ENCODE measurements at places on chromosomes 12 and 14.

GRCh38 chr12:51307655-51308593, 16.1 kb downstream of the BIN2 start:
- DNase-seq: no peak

GRCh38 chr12:5059358-5059757, 15.7 kb downstream of the KCNA5 start:
- no peak for DNase-seq

- no peak for DNase-seq
Measured at GRCh38 chr12:110262442-110263388, 18.3 kb upstream of the ATP2A2 start.

GRCh38 chr12:24574538-24574937, 374.4 kb downstream of the BCAT1 start:
- DNase-seq: no peak

- no peak for DNase-seq
Measured at GRCh38 chr14:34380471-34380845, 81.6 kb downstream of the SPTSSA start.

GRCh38 chr12:130955238-130955816, 1.6 kb downstream of the ADGRD1 start:
- DNase-seq: no peak

DNA sequence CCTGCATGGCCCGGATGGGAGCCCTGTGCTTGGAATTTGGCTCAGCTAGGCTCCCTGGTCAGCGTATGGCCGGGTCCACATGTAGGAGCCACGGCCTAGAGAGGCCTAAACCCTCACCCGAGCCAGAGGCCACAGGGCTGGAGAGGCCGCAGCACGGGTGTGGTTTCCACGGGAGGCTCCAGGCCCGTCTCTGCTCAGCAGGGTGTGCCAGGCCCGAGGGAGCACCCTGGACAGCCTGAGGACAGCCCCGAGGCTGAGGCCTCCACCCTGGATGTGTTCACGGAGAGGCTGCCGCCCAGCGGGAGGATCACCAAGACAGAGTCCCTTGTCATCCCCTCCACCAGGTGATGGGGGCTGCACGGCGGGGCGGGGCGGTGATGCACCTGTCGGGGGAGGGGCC, 17.6 kb upstream of the TEX22 start:
- DNase-seq: no peak

GRCh38 chr12:50110127-50110761, 1.8 kb upstream of the COX14 start:
- no peak for DNase-seq

DNA sequence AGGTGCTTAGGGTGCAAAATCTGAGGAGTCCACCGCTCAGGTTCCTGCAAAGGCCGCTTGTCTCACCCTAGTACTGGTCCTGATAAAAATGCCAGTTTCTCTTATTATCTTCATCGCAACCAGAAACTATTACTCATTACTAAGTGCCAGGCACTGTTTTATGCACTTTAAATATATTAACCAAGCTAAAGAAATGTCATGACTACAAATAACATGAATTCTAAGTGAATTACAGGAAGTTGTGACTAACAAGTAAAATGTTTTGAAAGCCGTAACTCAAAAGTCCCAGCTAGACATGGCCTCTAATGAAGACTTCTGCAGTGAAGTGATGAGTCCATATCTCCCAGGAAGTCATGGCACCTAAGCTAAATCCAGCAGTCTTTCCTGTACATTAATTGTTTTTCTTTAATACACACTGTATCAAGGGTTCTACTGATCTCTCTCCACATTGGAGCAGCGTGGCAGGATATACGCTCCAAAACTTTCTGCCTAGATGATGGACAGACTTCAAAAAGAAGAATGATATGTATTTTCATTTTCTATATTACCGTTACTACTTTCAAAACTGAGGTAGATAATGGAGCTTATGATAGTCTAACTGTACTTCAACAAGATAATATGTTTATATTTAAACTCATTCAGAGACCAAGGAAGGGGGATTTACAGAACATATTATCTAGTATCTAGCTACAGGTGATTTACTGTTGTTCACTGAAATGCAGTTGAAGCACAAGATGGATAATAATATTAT, 117.3 kb upstream of the ARID2 start:
- DNase-seq: no peak

DNA sequence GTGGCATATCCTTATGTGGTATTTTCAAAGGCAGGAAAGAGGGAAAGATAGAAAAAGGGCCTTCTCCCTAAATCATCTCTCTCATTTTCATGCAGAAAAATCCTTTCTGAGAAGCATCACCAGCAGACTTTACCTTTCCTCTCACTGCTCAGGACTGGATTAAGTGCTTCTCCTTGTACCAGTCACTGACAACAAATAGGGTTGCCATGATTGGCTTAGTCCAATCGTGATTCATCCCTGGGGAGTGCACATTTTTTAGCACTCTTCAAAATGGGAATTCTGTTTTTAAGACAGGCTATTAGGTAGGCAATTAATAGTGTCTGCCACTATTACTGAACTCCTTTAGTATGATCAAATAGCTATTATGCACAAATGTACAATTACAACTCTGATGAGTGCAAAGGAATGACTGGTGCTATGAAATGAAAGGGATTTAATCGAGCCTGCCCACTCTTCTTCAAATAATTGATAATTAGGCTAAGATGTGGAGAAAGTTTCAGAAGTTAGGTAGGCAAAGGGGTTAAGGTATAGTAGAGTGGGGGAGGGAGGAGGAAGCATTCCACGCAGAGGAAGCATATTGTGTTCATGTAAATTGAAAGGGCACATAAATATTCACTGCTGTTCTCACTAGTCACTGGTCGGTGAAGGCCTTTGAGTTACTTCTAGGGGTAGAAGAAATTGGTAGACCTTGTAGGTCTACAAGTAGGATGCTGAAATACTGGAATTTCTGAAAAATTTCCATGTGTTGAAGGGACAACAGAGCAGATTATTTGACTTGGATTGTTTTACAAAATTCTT, 84.0 kb downstream of the MSRB3 start:
- DNase-seq: no peak

DNA sequence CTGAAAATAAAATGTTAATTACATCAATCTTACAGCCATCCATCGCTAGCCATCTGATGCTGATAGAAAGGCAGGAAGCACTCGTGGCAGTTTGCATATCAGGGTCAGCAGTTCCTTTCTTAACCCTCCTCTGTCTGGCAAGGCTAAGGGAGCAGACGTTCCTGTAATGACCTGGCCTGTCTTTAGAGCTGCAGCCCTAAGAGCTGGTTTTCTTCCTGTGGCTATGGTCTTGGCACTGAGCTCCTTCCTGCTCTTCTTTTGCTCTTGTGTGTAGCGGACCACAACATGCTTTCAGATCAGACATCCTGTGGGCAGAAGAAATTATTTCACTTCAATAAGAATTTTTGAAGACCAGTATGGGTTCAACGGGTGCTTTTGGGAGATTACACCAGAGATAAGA, 170.4 kb downstream of the DAD1 start:
- DNase-seq: no peak

DNA sequence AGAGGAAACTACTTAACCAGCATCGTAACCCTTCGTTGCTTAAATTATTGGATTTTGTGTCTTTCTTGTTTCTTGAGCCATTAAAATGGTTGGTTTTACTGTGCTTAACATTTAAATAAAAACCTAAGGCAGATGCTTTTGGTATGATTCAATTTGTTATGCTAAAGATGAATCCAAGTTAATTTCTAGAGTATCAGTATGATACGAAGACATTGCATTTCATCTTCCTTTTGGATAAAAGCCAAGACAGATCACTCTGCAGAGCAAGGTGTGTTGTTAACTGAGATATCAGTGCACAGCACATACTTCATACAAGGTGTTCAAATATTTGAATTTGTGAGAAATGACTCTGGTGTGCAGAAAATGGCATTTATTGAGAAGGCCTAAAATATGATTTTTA, 480.5 kb downstream of the PCNX1 start:
- no peak for DNase-seq

- DNase-seq: no peak
Measured at GRCh38 chr14:75260025-75260763, 18.4 kb upstream of the FOS start.

DNA sequence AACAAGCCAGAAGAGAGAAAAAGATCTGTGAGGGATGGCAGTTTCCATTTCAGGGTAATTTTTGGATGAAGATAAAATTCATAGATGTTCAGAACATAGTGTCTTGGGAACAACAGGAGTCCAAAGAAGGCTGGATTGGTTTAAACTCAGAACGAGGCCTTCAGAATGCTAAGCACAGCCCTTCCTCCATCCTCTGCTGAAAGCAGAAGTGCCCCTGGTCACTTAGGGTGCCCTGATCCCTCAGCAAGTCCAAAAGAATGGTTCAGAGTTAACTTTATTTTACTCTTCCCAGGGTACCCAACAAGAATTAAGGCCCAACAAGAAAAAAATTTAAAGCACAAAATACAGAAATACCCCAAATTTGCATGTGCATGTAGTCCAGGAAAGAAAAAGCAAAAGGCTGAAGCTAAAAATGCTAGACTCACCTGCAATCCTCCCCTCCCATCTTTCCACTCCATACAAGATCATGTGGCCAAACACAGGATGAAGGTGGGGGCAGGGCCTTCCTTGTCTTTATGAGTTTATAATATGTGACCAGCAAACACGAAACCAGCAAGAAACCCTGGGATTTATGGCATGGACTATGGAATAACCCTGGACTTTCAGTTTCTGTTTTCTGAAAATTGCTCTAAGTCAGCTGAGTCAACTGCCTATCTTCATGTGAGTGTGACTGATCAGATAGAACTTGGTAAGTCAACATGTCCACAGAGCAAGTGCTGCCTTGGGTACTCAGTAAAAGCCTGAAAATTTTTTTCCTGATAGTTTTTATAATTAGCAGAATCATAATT, 21.2 kb downstream of the MAX start:
- no peak for DNase-seq

- DNase-seq: no peak
Measured at GRCh38 chr12:132329036-132329719, at the start of gene GALNT9. Gene GALNT9 (minus strand): TSS chr12:132329589. CDS start chr12:132329203, 386 bp downstream.

GRCh38 chr12:48017496-48017895, 13.2 kb upstream of the COL2A1 start:
- no peak for DNase-seq

- DNase-seq: no peak
Measured at GRCh38 chr14:31965735-31966598, 111.1 kb upstream of the ARHGAP5 start.

DNA sequence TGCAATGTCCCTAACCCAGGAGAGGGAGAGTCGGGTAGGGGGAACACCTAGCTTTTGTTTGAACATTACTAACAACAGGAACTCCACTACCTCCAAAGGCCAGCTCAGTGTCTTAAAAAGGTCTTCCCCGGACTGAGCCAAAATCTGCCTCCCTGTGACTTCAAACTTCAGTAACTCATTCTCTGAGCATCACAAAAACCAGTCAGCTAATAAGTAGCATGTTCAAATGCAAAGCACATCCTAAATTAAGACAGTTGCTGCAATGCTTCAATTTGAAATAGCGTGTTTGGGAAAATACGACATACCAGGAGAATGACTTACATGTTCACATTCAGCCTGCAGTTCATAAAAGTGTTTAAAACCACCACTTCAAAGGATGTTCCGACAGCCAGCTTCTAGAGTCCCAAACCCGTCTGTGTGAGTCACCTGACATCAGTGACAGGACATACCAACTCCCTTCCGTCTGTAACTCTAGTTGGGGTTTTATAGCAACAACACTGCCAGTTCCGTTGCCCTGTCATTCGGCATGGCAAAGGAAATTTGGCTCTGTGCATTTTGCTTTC, 13.0 kb downstream of the ZFP36L1 start:
- DNase-seq: no peak

DNA sequence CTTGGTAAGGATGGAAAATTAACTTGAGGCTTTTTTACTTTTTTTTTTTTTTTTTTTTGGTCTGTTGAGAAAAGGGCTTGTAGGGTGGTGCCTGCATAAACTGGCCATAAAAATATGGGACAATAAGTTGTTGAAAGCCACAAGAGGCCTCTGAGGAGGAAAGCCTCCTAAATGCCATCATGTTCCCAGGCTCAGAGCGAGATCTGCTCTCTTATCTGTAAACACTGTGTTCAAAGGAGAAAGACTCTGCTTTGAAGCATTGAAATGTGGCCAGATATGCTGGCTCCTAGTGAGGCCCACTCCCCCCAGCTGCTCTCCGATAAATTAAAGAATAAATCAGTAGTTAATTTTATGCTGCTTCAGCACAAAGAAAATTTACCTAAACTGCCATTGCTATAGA, 504.9 kb downstream of the DIO2 start:
- no peak for DNase-seq

DNA sequence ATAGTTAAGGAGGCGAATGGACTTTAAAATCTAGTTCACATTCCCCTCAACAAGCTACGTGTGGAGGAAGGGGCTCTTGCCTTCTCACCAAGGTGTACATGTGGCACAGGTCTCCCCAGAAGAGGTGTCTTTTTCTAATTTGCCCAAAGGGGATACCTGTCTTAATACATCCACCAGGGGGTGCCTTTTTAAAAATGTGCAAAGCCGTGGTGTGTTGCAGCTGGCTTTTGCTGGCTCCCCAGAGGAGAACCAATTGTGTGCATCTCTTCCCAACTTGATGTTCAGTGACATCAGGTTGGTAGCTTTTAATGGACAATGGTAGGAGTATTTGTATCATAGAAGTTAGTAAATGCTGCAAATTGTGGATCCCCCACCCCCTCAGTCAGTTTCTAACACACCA, 33.8 kb downstream of the CREBL2 start:
- DNase-seq: no peak

- DNase-seq: no peak
Measured at GRCh38 chr12:103547929-103548328, 39.1 kb upstream of the STAB2 start.

DNA sequence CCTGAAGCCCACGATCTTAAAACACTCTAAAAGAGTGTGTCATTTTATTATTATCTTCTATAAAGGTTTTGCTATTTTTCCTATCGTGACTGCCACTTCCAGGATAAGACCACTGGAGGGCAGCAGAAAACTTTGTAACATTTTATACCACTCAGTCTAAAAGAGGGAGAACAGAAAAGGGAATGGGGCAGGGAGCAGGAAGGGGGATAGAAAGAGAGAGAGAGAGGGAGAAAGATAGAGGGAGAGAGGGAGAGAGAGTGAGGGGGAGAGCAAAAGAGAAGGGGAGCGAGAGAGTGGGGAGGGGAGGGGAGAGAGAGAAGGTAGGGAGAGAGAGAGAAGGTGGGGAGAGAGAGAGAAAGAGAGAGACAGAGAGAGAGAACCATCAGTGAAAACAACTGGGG, 2.0 kb upstream of the ART4 start:
- DNase-seq: peak; percentile 8

DNA sequence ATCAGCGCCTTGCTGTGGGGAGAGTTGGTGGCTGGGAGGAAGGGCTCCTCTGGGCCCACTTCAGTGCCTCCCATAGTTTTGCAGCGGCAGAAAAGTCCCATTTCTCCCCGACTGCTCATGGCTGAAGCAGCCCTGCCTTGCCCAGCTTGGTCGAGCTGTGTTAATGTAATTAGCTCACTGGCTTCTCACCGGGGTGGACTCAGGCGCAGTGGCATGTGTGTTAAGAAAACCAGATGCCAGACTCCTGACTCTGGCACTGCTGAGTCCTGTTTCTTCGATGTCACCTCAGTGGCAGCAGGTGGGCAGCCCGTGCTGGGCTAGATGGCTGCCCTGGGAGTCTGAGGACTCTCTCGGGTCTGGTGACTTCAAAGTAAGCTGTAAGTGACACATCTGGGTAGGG, 47.4 kb downstream of the CHST11 start:
- DNase-seq: no peak
